ENCODE measurements at places on chromosomes 5 and 9.
A peak's percentile ranks its signal among the peaks of the same experiment; 100 is the strongest.

DNA sequence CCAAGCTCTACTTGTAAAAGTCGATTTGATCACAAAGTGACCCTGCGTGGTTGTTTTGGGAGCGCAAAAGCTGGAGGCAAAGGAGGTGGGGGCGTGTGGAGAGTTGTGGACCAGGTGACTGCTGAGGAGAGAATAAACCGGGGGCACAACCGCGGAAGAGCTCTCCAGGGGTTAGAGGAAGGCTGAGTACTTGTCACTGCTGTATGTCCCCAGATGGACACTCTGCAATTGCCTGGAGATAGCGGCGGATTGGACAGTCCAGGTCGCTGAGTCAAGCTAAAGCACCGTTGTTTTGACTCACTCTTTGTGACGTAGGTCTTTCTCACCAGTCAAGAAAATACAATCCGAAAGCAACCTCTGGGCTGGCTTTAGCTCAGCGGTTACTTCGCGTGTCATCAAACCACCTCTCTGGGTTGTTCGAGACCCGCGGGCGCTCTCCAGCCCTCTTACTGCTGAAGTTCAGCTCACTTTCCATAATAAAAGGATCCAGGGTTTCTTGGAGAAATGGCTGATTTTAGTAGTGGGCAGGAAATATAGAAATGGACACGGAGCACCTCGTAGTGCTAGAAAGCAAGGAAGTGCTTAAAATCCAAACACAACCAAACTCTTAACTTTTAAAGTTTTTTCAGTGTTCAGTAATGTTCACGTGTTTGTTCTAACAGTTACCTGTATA, 25.7 kb downstream of the ZMAT2 start:
- DNase-seq = peak; percentile 91

GRCh38 chr5:151427258-151427657, 20.1 kb upstream of the SLC36A1 start:
- no peak for DNase-seq

GRCh38 chr9:85713897-85714296, 27.9 kb downstream of the AGTPBP1 start:
- DNase-seq = no peak

DNA sequence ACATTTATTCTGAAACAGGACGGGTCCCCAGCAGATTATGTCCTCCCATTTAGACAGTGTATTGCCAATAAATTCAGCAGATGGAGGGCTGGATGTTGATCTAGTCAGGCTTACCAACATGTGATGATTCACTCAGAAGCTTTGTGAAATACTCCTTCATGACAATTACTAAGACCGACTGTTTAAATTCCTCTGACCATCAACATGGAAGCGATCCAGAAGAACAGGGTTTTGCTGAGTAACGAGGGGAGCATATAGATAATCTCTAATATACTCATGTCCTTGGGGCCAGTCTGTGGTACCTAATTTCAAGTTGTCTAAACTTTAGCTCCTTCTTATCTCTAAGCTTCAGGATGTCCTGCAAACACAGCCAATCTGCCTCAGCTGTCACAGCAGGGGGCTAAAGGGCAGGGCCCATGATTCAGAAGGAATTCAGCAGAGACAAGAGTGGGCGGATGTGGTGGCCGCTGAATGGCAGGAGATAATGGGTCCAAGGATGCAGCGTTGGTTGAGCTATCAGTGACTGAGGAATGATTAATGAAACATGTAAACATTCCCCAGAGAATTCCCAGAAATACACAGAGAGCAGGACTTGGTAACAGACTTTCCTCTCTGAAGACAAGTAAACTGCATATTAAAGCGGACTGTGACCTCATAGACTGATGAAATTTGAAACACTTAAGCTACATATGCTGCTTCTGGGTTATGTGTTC, 109.4 kb downstream of the ANKRD55 start:
- peak; percentile 87 for DNase-seq

DNA sequence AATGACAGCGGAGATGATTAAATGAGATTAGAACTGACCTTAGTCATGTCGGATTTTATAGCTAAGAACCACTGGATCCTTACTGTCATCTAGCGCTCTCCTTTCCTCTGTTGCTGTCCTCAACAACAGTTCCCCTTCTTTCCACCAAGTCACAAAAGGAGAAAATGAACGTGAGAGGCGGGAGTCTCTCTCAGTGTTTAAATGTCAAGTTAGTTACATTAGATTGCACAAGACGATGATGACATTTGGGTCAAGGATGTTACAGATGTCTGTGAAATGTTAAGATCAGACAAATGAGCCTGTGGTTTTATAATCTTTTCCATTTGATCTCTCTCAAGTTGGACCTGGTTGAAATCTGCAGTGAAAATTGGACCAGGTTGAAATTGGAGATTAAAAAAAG, 53.5 kb downstream of the FBXO38 start:
- DNase-seq = no peak

DNA sequence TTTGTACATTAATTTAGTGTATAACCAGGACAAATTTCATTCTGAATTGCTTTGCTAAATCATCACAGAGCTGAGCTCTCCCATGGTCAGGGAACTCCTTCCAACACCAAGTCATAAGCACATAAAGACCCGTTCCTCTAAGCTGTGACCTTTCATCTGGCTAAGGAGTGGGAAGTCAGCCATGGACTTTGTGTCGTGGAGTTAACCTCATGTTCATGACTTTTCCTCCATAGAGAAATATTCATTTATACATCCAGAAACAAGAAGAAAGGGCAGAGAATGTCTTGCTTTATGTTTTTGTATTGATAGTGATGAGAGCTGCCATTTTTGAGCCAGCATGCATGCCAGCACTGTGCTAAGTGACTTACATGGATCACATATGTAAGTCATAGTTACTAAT, 97.5 kb downstream of the INIP start:
- DNase-seq = no peak

DNA sequence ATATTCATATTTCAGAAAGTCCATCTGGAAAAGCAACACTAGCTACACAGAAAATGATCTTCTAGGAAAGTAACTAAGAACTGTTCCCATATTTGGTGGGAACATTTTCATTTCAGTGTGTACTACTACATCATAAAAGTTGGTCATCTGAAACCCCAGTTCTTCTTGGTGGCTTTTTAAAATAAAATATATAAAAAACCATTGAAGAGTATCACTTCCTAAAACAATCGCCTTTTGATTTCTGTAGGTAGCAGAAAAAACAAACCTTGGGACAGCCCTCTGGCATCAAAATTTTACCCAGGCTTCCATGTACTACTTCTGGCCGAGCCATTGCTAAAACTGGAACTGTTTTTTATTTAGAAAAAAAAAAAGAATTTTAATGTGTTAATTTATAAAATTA, 158.5 kb downstream of the MLLT3 start:
- no peak for DNase-seq

DNA sequence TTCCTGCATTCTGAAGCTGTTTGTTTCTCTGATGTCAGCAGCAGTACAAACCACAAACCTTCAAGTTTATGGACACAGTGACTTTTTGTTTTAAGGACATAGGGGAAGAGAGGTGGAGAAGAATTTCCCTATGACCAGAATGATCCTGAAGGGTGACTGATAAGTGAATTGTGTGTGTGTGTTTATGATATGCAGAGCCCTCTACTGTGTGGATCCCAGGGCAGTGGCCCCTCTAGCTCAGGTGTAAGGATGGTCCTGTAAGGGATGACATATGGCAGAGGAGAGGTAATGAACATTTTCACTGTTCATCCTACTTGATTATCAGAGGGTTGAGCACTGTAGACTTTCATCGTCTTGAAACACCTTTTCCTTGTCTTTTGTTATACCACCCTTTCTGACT, 30.6 kb upstream of the TMED7 start:
- no peak for DNase-seq

- no peak for DNase-seq
These were observed 4.8 kb downstream of the HBEGF start for GRCh38 chr5:140341591-140341990.

GRCh38 chr5:71629950-71630349, 42.8 kb downstream of the MCCC2 start:
- DNase-seq = no peak

- no peak for DNase-seq
These were observed 100.4 kb upstream of the PAM start for GRCh38 chr5:102654559-102655349.

DNA sequence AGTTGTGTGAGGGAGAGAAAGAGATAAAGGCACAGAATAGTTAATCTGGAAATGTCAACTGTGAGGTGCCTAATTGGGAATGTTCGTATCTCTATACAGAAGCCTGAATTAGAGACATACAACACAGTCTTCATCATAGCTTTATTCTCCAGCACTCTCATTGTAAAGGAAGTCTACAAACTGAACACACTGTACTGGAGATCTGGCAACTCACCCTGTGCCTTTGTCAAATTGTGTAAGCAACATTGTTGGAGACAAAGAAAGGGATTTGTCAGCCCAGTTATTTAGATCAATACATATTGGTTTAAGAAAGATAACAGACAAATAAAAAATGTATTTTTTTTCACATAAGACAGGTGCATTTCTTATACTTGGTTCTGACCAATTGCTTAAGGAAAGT, 832.9 kb upstream of the DMAC1 start:
- no peak for DNase-seq

- no peak for DNase-seq
These were observed 91.8 kb upstream of the DMRTA1 start for GRCh38 chr9:22354699-22355384.

DNA sequence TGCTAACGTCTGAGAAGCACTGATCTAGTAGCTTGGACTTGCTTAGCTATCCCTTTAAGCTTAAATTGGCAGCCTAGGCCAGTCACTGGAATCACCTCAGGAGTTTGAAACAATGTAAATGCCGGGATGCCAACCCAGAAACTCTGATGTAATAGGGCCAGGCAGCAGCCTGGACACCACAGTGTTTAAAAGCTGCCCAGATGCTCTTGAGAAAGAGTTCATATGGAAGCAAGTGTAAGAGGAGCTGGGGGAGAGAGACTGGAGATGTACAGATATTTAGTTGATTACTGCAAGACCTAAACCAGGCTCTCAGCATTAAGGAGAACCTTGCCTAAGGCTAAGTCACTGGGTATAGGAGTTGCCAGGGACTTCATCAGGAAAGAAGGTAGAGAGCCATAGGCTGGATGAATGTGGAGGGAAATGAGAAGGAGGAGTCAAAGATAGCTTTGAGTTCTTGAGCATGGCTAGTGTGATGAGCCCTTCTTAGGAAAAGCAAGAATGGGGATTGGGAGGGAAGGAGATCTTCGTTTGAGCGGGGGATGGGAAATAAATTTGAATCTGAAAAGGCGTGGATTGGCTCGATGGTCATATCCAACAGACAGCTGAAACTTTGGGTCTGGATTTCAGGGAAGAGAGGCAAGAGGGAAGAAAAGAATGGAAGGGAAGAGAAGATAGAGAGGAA, 392.9 kb upstream of the WWC1 start:
- no peak for DNase-seq

DNA sequence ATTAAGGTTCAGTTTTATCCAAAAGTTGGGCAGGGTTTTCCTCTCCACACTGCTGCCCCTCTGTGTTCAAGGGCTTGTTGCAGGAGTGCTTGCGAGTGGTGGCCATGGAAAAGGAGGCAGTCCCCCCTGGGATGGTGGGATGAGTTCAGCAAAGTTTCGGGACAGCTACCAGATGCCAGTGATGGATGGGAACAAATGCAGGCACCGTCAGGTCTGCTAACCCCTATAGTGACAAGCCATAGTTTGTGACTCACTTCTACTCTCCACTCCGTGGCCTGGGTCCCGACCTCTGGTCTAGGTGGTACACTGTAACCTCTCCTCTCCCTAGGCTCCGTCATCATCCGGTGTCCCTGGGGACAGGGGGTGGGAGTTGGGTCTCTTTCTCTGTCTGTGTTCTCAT, 3.8 kb upstream of the RNF14 start:
- DNase-seq = no peak

DNA sequence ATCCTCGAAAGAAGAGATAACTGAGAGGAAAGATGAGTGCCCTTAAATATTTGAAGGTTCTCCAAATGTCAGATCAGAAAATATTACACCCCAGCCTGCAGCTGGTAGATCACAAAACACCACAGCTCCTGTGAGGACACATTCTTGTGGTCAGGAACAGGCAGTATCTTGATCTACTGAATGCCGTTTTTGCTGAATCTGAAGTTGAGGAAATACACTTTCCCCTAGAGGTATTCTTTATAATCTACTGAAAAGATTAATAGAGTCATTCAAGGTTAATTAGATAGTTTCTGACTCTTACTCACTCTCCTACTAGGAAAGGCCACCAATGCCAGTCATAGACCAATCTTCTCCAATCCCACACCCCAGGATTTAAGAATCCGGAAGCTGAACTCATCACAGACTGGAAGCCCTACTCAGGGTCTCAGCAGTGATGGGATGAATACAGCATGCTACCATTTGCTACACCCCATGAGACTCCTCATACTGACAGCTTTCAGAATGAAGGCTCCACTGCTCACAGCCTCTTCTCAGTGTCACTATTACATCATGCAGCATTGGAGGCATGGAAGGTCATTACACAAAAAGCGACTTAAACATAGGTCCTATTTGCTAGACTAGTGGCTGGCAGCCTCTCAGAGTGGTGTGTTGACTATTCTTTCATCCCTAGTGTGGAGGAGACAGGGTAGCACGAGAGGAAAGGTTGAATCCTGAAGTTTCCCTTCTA, 143.9 kb upstream of the SLC1A3 start:
- no peak for DNase-seq

GRCh38 chr5:10550222-10550995, 13.5 kb upstream of the ANKRD33B start:
- peak; percentile 39 for DNase-seq

DNA sequence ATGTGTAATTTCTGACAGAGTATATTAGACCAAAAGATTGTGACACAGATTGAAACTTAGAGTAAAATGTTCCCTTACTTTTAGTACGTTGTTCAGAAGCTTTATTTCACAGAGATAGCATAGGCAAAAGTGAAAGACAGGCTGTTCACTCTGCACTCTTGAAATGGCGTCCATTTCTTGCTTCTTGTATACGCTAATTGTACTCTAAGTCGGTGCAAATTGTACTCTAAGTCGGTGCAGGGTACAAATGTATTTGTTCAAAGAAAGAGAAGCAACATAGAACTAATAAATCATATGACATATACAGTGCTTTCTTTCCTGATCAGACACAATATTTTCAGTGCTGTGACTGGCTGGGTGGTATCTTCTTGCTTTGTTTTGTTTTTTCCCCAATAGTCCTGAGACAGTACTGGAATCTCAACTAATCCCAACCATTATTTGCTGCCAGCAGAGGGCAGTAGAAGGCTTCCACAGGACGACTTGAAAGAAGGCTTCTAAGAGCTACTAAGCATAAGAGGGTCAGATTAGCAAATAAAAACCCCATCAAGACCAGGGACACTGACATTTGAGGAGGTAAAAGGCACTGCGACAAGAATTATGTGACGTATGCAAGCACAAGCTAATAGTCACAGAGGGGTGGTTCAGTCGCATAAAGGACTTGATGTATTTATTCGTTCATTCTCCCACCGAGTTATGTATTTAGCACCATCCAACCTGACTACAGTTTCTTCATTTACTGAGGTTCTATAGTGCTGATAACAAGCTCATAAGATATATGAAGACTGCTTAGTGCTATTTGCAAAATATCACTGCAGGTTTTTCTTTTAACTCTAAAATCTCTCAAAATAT, 831.8 kb downstream of the TAF11L14 start:
- DNase-seq = no peak

- DNase-seq = no peak
These were observed 276.9 kb downstream of the SEMA5A start for GRCh38 chr5:9269014-9269413.

- no peak for DNase-seq
These were observed 91.5 kb upstream of the NFIL3 start for GRCh38 chr9:91515074-91515687.

GRCh38 chr5:55557123-55557522, 22.4 kb upstream of the PLPP1 start:
- DNase-seq = no peak
